ENCODE measurements at places on chromosomes 13 and 19.

DNA sequence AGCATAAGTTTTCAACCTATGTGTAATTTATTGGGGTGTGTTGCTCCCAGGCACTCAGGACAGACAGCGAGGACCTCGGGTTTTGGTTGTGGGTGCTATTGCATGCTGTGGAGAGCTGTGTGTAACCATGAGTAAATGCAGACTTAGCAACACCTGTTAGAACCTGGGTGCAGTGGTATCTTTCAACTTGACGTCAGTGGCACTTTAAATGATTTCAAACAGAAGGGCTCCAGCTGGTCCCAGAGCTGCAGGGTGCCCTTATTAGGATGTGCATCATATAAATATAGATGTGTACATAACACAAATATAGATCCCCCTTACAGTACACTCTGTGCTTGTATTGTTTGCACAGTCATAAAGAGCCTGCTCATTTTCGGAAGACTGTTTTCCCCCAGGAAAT, 228.3 kb upstream of the IRS2 start:
- no peak for DNase-seq

- no peak for DNase-seq
Observed at GRCh38 chr13:33918199-33918932, 100.4 kb downstream of the RFC3 start.

- DNase-seq, result no peak
Observed at GRCh38 chr19:3392480-3392879, 26.1 kb downstream of the NFIC start.

- DNase-seq, result peak; percentile 50
Observed at GRCh38 chr19:2049741-2050348, 1.2 kb downstream of the MKNK2 start.

DNA sequence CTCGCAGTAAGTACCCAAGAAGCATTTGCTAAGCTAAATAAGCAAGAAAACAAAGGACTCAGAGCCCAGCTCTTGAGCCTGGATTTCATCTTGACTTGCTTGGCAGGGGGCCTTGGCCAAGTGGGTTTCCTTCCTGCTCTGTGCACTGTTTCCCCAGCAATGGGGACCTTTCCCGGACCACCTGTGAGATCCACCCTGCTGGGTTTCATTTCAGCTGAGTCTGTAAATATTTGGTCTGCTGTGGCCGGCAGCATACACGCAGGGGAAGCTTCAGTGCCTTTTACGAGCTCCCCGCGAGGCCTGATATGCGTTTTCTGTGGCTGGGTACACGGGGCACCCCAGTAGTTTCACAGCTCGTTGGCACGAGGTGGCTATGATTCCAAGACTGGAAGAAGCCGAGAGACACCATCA, 12.4 kb upstream of the TINCR start:
- DNase-seq, result no peak

- no peak for DNase-seq
Observed at GRCh38 chr19:40625406-40626120, 24.4 kb downstream of the LTBP4 start.

DNA sequence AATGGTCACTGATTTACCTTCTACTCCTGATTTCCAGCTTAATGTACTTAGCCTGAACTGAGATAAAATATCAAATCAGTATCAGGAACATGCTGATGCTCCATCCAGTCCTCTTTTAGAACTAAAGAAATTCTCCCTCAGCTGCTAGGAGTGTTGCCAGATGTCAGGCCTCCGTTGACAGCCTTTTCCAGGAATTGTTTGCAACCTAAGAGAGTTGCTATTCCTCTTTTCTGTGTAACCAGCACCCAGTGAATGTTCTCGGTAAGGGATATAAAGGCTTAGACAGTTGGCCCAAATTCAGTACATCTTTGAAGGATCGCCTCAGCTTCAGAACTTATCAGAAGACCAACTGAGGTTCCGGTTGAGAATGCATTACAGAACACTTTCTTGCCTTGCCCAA, 559.0 kb downstream of the PCDH17 start:
- no peak for DNase-seq
